Stimulated activated CD8-positive, alpha-beta memory T cell treated with anti-CD3 and anti-CD28 coated beads, Interleukin-7, amount 100 ng/mL, for 24 hours (primary cell): ENCODE measurements at places on chromosomes 3 and 15.

GRCh38 chr3:51519848-51520247 is 18.7 kb upstream of the RAD54L2 start:
- no peak for DNase-seq

DNA sequence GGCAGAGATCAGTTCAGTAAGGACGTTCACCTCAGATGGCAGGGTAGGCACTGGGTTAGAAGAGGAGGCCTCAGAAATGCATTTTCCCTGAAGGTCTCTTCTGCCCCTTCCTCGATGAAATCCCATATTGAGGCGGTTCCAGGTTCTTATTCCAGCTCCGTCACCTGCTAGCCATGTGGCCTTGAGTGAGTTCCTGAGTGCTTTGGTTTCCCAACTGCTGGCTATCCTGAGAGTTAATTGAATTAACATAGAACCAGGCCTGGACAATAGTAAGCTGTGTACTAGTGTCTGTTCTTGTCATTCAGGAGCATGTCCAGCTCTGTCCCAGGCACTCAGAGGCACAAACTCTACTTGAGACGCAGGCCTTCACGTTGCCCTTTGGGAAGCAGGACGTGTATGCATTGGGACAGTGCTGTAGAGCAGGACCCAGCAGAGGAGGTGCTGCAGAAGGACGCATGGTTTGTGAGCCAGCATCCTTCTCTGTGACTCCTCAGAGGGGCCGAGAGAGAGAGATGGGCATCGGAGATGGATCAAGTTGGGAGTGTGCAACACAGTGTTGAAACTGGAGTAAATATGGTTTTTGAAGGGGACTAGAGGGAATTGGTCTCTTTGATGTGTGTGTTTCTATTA is 114.2 kb downstream of the ASB7 start:
- DNase-seq: no peak

- DNase-seq: no peak
Observed at GRCh38 chr15:49145651-49146609, 9.5 kb downstream of the COPS2 start.

DNA sequence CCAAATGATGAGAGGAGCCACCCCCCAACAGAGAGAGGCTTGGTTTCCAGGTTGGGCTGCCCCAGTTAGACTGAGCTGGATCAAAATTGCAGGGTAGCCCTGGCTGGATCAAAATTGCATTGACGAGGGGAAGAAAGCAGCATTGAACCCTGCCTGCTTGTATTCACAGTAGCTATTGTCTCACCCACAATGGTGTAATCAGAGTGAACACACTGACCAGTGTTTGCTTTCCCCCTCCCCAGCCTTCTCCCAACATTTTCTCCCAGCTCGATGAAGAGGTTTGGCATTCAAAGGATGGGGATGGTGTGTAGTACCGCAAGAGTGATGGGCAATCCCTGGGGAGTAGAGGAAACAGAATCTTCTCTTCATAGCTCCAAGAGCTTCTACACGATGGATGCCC is 223.8 kb downstream of the ADAMTS9 start:
- DNase-seq: no peak

- no peak for DNase-seq
Observed at GRCh38 chr3:115401851-115402501, 221.3 kb upstream of the GAP43 start.

DNA sequence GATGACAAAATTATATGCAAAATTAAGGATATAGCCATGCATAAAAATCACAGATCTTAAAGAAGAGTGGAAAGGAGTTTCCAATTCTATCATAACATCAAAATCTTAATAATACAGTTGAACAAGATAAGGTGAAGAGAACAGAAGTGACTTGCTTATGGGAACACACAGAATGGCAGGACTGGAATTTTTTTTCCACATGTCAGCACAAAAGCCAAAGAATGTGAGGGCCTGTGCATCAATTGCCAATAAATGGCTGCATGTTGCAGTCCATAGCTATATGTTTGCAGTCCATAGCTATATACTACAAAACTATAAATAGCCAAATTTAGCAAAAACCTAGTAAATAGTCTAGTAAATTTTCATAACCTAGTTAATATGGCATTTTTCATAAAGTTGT is 10.4 kb upstream of the MB21D2 start:
- DNase-seq: no peak

DNA sequence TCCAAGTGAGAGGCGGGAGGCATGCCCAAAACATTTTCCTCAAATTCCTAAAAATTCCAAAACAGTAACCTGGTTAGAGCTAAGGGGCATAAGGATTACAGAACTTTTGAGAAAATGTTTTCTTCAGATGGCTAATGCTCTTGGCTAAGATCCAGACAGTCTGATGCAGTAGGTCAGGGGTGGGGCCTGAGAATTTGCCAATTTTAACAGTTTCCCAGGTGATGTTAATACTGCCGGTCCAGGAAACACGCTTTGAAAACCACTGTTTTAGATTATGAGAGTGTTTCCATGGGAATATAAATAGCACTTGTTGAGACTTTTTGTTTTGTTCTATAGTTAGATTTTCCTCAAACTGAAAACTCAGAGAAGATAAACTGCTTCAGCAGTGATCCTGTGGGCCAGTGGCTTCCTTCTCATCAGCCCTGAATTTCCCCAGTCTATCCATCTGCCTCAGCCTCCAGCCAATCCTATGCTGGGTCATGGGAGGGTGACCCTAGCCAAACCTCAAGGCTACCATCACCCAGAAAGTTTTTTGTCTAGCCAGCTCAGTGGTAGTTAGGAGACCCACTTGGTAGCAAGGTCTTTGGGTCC is 71.6 kb upstream of the ACP3 start:
- no peak for DNase-seq

DNA sequence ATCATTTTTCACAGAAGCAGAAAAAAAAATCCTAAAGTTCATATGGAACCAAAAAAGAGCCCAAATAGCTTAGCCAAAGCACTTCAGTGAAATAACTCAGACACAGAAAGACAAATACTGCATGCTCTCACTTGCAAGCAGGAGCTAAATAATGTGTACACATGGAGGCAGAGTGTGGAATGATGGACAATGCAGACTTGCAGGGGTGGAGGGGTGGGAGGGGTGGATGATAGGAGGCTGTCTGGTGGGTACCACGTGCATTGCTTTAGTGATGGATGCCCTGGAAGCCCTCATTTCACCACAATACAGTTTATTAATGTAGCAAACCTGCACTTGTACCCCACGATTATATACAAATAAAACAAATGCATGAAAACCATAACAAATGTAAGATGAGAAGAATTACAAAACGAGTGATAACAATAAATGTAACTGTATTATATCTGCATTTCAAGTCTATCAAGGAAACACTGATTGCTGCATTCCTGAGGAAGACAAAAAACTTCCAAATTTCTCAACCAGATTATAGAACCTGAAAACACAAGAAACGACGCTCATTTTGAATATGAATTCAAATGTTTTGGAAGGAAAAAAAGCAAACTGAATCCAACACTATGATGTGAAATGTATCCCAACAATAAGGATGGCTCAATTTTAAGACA is 96.5 kb downstream of the DLG1 start:
- no peak for DNase-seq

DNA sequence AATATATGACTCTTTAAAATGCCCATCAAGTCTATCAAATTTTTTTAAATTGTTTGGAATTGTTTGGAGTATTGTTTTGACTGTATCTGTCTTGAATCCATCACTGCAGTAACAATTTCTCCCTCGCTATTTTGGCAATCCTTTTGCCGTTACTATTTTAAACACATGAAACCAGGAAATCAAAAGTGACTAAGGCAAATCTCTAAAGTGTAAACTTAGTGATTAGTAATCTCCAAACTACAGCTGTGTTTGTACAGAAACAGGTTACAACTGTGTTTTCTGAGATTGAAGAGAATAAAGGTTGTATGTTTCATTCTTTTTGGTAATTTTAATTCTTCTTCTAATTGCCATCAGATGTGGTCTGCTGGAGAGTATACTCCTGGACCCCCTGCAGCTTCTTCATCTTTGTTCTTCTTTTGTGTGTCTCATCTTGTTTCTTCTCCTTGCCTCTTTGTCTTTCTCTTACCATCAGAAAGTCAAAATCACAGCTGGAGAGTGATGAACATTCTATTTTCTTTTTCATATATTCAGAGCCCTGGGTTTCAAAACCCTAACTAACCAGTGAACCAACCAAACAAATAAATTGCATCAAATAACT is 465.4 kb downstream of the RBMS3 start:
- no peak for DNase-seq

DNA sequence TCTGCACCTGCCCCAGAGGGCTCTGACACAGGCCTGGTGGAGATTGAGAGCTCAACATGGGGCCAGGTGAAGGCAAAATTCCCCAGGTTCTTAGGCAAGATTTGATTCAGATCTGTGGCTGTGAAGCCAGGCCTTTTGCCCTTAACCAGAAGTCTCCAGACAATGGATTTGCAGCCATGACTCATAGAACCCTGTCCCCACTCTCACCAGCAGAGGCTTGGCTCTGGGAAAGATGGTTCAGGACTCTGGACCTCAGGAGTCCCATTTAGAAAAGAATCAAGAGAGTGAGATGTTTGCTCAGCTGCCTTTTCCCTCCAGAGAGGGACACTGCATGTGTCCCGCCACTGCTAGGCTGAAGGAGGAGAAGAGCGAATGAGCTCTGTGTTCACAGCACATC is 361.4 kb upstream of the ICE2 start:
- DNase-seq: no peak

DNA sequence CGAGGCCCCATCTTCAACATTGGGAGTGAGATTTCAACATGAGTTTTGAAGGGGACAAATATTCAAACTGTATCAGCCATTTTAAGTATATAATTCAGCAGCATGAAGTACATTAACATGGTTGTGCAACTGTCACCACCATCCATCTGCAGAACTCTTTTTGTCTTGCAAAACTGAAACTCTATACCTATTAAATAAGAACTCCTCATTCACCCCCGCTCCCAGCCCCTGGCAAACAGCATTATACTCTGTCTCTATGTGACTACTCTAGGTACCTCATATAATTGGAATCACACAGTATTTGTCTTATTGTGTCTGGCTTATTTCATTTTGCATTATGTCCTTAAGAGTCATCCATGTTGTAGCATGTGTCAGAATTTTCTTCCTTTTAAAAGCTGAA is 110.1 kb downstream of the MAP2K5 start:
- DNase-seq: no peak

- DNase-seq: no peak
Observed at GRCh38 chr3:36597422-36597821, 166.9 kb downstream of the DCLK3 start.

DNA sequence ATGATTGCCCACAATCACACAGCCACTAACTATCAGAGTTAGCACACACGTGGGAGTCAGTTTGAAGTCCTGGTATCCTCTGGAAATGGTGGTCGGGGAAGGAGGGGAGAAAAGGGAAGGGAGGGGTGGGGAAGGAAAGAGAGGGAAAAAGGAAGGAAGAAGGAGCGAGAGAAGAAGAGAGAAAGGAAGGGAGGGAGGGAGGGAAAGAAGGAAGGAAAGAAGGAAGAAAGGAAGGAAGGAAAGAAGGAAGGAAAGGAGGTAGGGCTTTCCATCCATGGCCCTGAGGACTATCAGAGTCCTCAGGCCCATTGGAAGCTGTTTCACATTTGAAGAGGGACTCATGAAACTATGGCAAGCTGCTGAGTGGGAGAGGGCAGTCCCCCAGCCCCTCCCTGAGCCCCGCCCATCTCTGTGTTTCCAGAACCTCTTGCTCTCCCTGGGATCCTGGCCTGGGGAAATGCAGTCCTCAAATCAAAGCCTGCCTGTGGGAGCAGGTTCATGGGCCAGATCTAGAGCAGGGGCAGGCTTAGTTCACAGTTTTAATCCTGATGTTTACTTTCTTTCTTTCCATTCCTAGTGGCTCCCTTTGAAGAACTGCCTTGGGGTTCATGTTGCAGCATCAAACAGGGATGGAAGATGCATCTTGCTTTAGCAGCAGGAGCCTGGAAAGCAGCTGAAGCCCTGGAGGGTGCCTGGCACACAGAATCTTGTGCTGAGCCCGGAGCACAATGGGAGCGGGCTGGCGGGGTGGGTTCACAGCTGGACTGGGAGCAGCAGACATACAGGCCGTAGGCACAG is 66.1 kb upstream of the GLCE start:
- no peak for DNase-seq

GRCh38 chr15:62553911-62554563 is 389.0 kb upstream of the C2CD4B start:
- no peak for DNase-seq

DNA sequence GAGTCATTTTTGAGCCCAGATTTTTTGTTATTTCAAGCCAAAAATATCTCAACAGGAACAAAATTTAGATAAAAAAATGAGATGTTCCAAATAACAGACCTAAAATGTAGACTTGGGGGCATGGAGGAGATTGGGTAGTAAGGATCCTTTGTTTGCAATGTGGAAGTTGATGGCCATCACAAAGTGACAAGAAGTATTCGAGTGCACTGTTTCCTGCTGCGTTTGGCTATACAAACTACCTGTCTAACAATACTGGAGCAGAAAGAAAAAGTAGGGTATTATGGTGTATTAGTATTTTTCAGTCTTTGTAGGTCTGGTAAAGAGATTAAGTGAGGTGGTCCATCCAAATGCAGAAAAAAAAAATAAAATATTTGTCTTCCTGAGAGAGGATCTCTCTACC is 284.2 kb downstream of the C3orf38 start:
- DNase-seq: no peak

DNA sequence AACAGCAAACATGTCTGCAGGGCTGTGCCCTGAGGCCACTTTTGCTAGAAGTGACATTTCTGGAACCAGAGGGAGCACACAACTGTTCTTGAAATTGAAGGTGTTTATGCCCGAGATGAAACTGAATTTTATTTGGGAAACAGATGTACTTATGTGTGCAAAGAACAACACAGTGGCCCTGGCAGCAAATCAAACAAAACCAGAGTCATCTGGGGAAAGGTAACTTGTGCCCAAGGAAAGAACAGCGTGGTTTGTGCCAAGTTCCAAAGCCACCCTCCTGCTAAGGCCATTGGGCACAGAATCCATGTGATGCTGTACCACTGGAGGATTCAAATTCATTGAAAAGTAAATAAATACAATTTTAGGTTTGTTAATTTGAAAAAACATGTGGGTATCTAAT is 31.2 kb upstream of the RARRES1 start:
- DNase-seq: no peak

DNA sequence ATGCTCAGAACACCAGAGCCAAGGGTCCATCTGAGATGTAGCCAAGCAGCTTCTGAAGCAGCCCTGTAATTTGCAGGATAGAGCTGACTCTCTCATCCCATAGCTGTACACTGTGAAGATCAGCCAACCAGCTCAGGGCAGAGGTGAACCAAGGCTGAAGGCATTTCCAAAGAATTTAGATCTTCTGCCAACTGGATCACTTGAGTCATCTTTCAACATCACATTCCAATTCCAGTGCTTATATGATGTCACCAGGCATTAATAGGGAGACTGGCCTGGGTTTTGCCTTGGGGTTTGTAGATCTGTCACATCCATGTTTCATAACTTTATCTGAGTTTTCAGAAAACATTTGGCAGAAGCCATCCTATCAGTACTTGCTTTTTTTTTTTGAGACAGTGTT is 98.2 kb downstream of the NR2F2 start:
- DNase-seq: no peak

- DNase-seq: no peak
Observed at GRCh38 chr3:142998439-142998838, 2.9 kb upstream of the U2SURP start.

- no peak for DNase-seq
Observed at GRCh38 chr15:68584756-68585573, 6.2 kb downstream of the CORO2B start.
